ENCODE measurements at places on chromosomes 5 and 9. TPM values are rescaled to one million over a fixed set of nuclear protein-coding genes. Genes with fewer than 3 reads are reported as not detected.

The TSTD2 gene
- total RNA-seq, result 13.8 TPM

The ZNF300 gene
- total RNA-seq, result 3.0 TPM

The TMEM232 gene
- total RNA-seq, result 2.1 TPM

The PCDHGA6 gene
- 3.3 TPM for total RNA-seq

The SPINK13 gene
- not detected for total RNA-seq

All from omental fat pad (tissue), 4 donors.